Activated effector memory CD4-positive, alpha-beta T cell treated with anti-CD3 and anti-CD28 coated beads, Interleukin-2, amount 50 U/mL, for 16 hours (primary cell): ENCODE measurements at places on chromosomes 13 and 19.

DNA sequence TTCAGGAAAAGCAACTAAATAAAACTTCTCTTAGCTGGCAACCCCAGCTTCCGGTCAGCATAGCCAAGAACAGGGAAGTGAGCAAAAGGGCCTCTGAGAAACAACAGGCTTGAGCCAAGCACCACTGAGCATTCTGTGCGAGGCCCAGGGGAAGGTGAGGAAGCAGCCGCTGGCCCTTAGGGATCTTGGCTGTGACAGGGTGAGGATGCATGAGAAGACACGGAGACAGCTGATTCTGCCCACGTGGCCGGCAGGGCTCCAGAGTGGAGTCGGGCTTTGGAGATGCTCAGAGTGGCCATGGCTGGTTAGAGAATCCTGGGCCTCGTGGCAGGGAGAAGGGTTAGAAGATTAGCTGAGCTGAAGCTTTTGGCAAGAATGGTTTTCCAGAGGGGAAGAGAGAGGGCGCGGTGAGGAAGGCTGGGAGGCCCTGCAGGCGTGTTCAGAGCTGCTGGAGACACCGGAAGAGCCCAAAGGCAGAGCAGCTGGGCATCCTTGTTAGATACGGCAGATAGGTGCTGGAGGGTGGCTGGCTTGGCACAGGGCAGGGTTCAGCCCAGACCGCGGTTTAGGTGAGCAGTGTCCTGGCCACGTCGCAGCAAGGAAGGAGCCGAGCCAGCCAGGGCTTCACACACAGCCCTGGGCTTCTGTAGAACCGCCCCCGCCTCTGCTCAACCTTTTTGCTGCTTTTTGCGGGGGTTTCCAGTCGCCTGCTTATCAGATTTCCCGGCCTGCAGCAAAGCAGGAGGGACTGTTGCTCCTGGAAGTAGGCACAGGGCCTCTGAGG lies 17.3 kb downstream of the UPF1 start:
- peak; percentile 80 for DNase-seq

DNA sequence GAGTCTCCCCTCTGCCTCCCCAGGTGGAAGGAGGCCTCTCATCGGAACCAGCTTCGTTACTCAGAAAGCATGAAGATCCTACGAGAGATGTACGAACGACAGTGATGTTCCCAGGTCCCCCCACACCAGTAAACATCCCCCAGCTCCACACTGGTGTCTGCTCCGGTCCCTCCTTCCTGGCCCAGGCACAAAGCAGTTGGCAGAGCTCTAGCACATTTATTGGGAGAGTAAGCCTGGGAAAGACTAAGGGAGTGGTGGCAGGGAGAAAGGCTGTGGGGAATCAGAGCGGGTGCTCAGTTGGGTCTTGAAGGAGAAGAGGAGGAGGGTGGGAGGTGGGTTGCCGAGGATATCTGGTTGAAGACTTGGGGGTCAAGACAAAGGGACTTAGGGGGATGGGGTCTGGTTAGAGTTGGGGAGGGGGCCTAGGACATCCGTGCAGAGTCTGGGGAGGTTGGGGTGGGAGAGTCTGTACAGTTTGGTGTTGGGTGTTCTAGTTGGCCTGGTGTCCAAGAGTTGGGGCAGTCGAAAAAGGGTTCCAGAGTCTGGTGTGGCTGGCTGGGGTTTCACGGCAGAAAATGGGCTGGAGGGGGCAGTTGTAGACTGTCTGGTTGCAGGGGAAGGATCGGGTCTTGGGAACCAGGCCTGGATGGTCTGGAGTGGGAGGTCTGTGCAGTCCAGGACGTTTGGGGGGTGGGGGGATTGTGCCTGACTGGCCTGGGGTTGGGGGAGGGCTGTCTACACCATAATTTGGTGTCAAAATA lies 2.3 kb downstream of the HSPB6 start:
- no peak for DNase-seq

DNA sequence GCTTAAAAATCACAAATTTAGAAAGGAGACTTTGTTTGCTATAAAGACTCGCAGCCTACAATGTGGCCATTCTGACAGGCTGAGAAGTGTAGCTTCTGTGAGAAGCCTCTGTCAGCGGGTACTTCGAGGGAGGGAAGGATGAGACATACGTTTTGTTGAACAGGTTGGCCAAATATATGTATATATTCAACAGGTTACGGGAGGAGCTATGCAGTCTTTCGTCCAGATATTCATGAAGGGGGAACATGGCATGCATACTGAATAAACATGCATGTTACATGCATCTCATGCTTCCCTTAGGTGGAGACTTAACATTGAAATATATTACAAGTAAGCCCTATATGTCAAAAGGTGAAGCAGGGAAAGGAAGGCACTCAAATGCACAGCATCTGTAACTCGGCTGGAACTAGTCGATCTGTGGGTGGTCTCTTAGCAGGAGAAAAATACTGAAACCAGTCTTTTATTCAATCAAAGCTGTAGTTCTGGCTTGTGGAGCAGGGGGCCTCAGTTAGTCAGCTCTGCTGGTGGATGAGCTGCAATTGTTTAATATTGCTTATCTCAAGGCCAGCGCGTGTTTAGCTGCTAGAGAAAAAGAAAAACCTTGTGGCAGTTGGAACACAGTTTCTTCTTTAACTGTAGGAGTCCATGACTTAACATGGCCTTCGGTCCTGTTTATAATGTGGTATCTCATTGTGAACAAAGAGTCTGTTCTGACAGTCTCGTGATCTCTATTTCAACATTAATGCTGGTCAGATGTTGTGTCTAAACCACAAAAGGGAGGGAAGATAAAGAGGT lies 94.3 kb downstream of the FAM216B start:
- no peak for DNase-seq

GRCh38 chr13:90238413-90238812 lies 1109.1 kb upstream of the MIR17HG start:
- no peak for DNase-seq

GRCh38 chr13:50080203-50080910 lies 65.1 kb downstream of the KCNRG start:
- DNase-seq, result peak; percentile 78

DNA sequence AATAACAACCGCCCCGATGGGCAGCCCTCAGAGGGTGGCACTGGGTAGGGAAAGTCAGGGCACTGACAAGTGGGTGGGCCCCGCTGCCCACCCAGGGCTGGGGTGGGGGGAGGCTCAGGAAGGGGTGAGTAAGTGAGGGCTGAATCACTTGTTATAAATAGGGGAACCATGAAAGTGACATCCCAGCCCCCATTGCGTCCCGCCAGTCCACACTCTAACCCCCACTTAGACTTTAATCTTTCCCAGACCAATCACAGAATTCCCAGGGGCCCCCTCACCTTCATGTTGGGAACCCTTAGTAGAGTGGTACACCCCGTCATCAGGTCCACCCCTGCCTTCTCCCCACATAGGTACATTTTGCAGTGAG lies 37.0 kb upstream of the NANOS3 start:
- no peak for DNase-seq

GRCh38 chr19:17214508-17215126 lies 540 bp upstream of the USE1 start:
- no peak for DNase-seq

- peak; percentile 69 for DNase-seq
Observed at GRCh38 chr19:35757231-35757748, 461 bp upstream of the HSPB6 start.

GRCh38 chr13:83508771-83509301 lies 373.4 kb downstream of the SLITRK1 start:
- DNase-seq, result no peak

GRCh38 chr19:13207846-13208671 lies 57.8 kb downstream of the IER2 start:
- DNase-seq, result peak; percentile 82

DNA sequence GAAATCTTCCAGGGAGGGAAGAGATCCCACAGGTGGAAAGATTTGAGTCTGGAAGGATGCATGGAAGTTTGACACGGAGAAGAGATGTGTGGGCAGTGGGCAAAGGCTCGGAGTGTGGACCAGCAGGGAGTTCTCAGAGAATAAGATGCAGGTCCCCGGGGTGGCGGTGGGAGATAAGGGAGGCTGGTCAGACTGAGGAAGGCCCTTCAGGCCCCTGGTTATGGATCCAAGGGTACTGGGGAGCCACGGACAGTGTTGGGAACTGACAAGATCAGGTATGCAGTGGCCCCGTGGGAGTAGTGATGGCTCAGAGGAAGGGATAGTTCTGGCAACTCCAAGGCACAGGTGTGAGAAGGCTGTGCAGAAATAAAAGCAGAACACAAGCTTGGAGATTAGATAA lies 2.5 kb downstream of the CAMSAP3 start:
- DNase-seq, result no peak
